ENCODE measurements at places on chromosomes 12 and 14.

GRCh38 chr14:68894802-68895703 is 84.0 kb downstream of the ACTN1 start:
- DNase-seq = no peak

GRCh38 chr14:54659365-54659764 is 92.4 kb downstream of the SAMD4A start:
- DNase-seq = no peak

GRCh38 chr14:59511916-59512575 is 27.7 kb downstream of the JKAMP start:
- peak; percentile 44 for DNase-seq

GRCh38 chr12:94710933-94711332 is 60.6 kb upstream of the TMCC3 start:
- DNase-seq = no peak

DNA sequence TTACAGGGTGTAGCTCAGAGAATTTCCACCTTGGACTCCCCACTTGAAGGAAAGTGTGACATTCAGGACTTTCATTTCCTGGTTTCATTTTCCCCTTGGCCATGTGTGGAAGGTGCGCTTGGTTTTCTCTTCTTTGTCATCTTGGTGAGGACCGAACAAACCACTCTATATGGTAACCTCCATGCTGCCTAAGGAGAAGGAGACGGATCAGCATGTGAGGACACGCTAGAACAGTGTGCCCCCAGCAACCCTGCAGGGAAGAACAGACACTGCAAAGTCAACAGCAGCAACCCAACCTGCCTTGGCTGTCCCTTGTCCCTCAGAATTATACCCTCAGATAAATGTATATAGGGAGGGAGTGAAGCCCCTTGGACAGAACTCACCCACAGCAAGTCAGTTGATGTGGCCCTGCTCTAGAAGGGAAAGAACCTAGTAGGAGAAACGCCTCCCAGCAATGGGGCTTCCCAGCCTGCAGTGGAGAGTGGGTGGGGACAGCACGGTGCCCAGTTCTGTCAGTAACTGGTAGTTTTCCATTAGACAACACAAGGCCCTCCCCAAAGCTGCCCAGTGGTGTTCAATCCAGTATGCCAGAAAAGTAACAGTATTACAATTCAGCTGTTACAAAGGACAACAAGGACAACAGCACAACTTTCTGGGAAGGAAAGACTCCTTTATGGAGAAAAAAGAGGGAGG is 18.9 kb upstream of the COCH start:
- no peak for DNase-seq

GRCh38 chr12:13023811-13024530 is 20.2 kb upstream of the FAM234B start:
- DNase-seq = no peak

GRCh38 chr12:34377243-34378035 is 355.1 kb downstream of the ALG10 start:
- no peak for DNase-seq

DNA sequence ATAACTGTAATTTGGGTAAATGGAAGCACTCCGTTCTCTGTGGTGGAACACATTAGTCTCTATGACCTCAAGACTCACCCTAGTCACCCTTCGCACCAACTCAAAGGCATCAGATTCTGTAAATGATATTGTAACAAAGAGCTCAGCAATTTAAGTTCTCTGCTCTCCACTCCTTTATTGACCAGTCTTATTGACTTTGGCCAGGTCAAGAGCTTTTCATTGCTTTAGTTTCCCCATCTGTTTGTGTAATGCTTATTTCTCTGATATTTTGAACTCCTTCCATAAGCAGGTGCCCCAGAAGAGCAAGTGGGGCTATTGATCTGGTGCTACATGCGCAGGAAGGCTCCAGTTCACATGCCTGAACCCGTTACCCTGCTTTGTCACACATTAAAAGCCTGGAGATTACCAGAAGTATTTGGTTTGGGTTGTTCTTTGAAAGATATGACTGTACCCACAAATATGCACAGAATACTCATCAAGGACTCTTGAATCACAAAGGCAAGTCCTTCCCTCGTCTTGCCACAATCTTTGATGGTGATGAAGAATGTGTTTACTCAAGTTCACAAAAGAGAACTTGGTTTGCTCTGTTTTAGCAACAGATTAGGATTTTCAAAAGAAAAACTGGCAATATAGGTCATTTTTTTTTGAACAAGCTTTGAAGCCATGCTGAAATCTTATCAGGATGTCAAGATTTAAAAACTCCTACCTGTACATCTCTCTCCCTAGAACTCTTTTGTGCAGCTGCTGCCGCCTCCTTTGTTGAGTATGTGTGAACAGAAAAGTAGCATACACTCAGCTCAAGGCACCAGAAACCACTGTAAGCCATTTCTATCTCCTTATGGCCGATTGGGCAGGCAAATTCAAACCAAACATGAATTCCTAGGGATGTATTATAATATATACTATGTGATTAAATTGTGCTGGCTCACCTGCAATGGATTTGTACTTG is 193.9 kb downstream of the BCAT1 start:
- no peak for DNase-seq

GRCh38 chr14:103206023-103206481 is 82.8 kb downstream of the TNFAIP2 start:
- DNase-seq = no peak

DNA sequence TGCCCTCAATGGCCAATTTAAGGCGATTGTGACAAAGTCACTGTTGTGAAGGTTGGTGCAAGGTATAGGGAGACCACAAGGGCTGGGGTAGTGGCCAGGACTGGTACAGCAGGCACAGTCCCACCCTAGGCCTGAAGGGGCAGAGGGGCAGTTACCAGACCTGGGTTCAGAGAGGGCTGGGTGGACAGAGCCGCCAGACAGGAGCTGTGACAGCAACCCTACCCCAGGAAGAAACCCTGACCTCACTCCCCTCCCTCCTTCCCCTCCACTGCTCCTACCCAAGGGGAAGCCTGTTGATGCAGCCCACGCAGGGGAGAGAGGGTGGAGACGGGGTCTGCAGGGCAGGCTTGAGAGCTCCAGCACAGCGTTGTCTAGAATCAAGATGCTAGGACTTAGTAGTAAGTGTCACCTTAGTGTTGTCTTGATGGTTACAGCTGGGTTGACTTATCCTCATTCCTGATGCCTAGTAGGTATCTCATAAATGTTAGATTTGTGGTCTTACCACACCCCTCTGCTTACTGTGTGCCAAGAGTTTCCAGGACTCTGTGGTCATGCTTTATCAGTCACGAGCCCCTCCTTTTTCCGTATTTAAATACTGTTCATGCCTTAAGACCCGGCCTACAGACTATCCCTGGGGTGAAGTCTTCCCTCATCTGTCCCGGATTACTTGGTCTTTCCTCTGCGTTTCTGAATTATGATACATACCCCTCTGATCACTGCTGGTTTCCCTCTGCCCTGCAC is 14.4 kb downstream of the EML1 start:
- DNase-seq = no peak

- no peak for DNase-seq
Observed at GRCh38 chr14:42469637-42470426, 863.2 kb downstream of the LRFN5 start.

DNA sequence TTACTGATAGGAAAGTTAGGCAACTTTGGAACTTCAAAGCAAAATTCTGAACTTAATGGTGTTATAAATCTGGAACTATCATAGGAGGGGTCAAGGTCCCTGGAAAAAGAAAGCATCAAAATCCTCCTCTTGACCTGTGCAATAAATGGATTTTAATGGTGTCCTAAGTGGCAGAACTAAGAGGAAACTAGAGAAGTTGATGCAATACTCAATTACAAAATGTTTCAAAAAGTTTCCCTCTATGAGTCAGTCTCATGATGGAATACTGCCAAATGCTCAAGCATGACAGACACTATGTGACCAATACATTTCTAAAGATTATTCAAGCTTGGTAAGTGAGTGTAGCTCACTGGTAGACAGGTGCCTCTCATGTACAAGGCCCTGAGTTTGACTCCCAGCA is 47.7 kb upstream of the ERGIC2 start:
- DNase-seq = no peak

- DNase-seq = no peak
Observed at GRCh38 chr14:64464651-64465050, 648 bp upstream of the AKAP5 start.

DNA sequence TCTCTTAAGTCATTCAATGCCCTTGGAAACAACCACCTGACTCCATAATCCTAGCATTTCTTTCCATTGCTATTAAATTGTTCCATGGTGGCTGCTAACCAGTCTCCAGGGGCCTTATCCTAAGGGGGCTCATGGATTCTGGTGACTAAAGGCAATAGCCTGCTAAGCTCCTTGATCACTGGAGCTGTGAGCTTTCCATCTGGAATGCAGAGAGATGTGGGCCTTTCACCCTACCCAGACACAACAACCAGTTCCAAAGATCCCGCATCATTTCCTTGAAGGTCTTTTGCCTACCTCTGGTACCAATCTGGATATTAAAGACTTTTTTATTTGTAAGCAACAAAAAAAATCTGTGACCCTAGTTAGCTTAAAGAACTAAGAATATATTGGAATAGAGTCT is 32.9 kb downstream of the NDUFA12 start:
- DNase-seq = no peak

- DNase-seq = no peak
Observed at GRCh38 chr14:79997509-79998208, 213.6 kb downstream of the DIO2 start.

DNA sequence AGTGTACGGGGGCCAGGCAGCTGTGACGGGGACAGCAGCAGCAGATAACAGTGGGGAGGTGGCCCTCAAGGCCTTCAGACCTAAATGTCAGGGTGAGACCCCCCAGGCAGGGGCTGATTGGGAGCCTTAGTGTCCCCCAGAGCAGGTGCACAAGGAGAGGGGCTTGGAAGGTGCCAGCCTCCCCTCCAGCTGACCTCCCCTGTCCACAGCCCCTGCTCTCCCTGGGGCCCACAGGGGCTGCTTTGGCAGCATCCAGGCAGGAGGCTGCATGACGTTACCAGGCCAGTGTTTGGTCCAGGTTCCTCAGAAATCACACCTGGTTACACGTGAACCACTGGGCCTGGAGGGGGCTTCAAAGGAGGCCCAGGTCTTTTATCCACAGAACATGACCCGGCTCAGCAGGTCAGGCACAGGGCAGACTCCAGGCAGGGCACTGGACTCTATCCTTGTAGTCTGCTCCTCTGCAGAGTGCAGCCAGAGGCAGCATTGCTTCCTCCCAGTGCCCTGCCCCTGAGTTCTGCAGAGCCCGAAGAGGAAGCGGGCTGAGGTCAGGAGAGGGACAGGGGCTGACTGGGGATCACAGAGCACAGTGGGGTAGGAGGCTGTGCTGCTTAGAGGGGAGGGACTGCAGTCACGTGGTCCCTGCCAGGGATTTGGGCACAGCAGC is 2.6 kb upstream of the TRMT61A start:
- no peak for DNase-seq

- DNase-seq = no peak
Observed at GRCh38 chr12:77941401-77941800, 110.7 kb downstream of the NAV3 start.

- no peak for DNase-seq
Observed at GRCh38 chr14:105042813-105043212, 21.9 kb upstream of the CDCA4 start.

All from neural crest cell (in vitro differentiated cells).